NAMALWA (cell line): ENCODE measurements at places on chromosomes 6 and 20.

DNA sequence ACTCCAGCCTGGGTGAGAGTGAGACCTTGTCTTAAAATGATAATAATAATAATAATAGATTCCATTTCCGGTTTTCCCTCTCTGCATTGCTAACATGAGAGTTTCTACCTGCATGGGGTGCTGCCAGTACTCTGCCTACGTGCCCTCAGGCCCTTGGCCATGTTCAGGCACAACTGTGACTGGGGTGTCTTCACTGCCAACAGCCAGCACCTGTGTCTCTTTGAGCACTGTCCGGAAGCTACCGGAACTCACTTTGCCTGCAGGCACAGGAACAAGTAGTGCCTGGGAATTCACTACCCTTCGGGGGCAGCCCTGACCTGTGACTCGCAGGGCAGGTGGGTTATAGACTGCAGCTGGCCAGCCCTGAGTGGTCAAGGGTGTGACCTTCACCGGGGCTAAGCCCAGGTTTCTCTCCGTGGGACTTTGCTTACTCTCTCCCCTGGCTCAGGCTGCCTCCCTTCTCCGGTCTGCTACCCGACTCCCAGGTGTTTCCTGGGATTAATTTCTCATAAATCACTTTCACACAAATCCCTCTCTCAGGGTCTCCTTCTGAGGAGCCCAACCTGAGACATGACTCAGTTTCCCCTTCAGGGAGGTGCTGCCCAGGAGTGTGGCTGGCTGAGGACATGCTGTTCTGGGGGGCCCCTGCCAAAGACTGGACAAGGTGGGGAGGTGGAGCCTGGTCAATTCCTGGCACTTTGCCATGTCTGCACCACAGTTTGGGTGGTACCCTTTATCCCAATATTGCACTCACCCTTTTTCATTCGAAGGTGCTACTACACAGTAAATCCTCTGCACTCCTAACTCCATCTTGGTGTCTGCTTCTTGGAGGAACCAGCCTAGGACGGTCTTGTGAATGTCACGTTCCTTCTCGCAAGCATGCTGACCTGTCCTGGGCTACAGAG lies 79.5 kb upstream of the RALGAPA2 start:
- no peak for DNase-seq

DNA sequence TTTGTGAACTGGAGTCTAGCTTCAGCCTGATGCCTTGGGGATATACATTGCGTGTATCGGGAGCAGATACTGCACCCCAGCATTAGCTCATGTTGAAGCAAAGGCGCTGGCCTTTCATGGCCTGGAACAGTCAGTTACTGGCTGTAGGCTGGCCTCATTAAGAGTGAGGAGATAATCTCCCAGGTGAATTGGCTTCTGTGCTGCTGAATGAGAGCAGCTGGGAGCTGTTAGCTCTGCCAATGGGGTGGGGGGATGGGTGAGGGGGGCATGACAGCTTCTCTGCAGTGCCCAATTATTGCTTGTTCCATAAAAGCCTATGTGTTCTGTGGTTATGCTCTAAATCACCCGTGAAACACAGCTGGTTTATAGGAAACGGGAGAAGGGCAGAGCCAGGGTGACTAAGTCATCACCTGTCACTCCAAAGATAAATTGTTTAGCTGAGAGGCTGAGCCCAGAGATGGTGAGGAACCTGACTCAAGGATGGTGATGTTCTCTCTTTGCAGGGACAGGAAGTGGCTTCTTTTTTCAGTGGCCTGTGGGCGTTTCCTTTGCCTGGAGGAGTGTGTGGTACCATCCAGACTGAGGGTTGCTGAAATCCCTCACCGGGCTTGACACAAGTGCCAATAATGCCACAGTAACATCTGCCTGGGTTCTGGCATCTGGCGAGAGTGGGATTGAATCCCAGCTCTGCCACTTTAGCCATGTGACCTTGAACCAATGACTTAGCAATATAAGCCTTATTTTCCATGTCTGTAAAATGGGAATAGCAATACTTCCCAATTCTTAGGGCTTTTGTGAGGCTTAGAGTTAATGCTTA lies 170.8 kb downstream of the BCAS1 start:
- DNase-seq: peak; percentile 78

GRCh38 chr6:92820601-92821000 lies 598.8 kb downstream of the EPHA7 start:
- DNase-seq: no peak

- no peak for DNase-seq
Observed at GRCh38 chr6:7691675-7692452, 34.0 kb upstream of the BMP6 start.

- DNase-seq: no peak
Observed at GRCh38 chr20:10558635-10559187, 115.1 kb downstream of the JAG1 start.

DNA sequence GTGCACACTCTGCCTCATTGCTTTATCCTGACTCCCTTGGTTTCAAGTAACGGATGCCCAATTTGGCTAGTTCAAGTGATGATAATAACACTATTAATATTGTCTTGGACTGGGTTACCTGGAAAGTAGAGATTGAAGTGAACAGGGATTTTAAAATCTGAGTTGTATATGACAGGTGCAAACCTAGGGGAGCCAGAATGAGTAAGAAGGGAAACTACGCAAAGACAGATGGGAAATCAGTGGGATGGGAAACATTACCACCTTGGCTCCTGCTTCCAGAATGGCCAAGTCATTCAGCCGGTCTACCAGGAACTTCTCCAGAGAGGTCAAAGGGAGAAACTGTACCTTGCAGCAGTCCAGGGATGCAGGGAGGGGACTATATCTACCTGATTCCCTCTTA lies 41.9 kb downstream of the OGFRL1 start:
- no peak for DNase-seq

GRCh38 chr6:42368181-42368580 lies 83.5 kb downstream of the TRERF1 start:
- no peak for DNase-seq

GRCh38 chr6:43743682-43744381 lies 26.2 kb upstream of the VEGFA start:
- DNase-seq: no peak

GRCh38 chr6:13165502-13166172 lies 162.7 kb downstream of the TBC1D7 start:
- DNase-seq: no peak

GRCh38 chr6:16722630-16723029 lies 38.6 kb downstream of the ATXN1 start:
- DNase-seq: no peak
